ENCODE measurements at places on chromosomes 4 and X.

- DNase-seq, result peak; percentile 41
Observed at GRCh38 chrX:11341274-11342201, 48.3 kb downstream of the AMELX start.

DNA sequence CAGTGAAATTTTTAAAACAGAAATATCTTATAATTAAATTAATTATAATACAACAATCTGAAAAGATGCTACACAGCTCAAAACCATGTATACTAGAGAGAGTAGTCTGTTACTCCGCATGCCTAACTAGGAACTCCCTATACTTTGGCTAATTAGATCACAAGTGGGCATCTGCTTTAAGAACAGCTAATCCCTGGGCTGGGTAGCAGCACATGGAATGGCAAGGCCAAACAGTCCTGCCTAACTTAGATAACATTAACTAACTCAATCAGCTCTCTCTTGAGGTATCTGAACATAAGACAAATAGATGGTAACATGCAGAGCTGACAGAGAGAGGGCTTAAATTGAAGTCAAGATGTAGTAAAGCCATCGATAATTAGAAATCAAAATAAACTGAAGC, 9.9 kb downstream of the CHIC2 start:
- DNase-seq, result no peak

GRCh38 chrX:108271397-108271787, 166.8 kb downstream of the COL4A6 start:
- DNase-seq, result no peak

DNA sequence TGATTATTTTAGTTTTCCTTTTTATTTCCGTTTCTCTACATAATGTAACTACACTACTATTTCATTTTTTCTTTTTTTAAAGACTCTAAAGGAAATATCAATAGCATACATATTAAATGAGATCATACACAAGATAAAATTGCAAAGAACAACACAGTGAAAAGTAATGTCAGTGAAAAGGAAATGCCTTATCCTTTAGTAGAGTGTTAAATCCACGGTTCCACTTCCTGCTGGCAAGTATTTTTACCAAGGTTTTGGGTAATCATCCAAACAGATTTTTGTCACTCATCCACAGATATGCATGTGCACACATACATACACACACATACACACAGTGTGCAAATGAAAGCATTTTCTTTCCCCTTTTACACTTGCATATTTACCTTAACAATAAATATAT, 548.9 kb downstream of the PPP4R3C start:
- DNase-seq, result no peak

- DNase-seq, result no peak
Observed at GRCh38 chr4:98522062-98522461, 136.3 kb downstream of the TSPAN5 start.

DNA sequence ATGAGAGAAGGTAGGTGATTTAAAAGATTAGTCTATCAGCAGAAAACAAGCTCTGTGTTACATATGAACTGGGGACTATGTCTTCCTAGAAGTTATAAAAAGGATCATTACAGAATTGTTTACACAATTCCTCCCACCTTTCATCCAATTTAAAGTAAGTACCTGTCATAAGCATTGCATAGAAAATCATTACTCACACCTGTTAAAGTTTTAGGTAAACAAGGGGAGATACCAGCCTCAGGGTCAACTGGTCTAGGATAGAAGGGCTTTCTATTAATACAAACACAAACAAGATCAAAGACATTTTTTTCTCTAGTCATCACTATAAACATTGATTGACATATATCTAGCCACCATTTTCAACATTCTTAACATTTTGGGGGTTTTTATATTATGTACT, 333.9 kb downstream of the ARHGAP24 start:
- no peak for DNase-seq

- DNase-seq, result no peak
Observed at GRCh38 chrX:20432746-20433387, 166.2 kb upstream of the RPS6KA3 start.

DNA sequence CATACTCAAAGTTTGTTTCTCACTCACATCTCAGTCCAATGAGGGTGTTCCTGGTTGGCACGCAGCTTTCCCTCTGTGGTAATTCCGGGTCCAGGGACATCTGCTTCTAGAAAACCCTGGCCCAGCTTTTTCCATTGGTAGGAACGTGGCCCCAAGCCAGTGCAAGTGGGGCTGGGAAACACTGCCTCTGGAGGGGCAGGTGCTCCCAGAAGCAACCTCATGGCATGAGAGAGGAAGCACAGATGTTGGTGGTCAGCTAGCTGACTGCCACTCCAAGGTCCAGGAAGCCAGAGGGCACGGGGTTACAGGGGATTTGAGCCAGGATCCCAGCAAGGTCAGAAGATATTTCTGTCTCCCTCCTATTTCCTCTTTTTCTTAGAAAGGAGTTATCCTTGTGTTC, 47.5 kb downstream of the DCTD start:
- DNase-seq, result no peak

DNA sequence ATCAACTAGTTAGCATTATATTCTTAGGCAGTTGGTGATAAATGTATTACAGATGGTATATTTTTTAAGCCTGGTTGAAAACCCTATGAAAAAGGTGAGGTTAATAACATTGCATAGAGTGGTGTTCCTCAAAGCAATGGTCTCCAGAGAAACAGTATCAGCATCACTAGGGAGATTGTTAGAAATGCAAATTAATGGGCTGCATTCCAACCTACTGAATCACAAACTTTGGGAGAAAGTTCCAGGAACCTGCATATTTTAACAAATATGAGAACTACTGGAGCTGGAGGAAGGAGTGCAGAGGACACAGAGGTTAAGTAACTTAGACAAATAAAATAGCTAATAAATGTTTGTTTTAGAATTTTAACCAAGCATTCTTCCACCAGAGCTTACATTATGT, 166.9 kb upstream of the PCDH10 start:
- no peak for DNase-seq

DNA sequence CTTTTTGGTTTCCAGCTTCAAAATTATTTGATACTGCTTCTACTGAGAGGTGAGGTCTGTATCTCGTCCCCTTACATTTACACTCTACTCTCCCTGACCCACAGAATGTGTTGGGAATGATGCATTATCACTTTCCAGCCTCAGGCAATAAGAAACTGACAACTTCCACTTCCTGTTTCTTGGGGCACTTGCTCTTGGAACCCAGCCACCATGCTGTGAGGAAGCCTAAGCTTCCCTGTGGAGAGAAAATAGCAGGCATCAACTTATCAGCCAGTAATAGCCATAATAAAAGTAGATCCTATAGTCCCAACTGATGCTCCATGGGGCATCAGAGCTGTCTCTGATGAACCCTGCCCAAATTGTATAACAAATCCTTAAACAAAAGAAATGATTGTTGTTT, 32.6 kb downstream of the RELL1 start:
- DNase-seq, result no peak

- no peak for DNase-seq
Observed at GRCh38 chrX:109270580-109271484, 211.1 kb downstream of the GUCY2F start.

DNA sequence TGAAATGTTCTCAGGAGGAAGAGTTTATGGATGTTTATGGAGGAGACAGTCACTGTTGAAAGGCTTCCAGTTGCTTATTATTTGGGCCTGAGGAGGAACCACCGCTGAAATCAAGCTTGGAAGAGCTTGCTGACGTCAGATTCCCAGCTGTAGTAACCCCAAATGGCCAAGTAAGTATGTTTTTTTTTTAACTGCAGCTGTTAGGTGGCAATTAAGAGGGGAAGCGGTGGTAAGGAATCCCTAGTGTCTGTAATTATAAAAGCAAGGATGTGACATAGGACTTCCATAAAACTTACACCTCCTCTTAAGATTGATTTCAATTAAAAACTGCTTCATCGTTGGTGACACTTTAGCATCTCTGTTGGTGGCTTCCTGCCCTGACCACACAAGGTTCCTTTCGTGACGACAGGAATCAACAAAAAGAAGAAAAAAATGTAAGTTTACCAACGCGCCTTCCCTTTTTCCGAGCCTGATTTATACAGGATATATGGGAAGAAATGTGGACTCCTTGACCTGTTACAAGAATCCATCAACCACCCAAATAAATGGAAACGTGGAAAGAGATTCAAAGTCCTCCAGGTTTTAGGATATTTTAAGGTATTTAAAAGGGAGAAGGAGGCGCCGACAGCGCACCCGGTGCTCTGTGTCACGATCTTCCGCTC, 884 bp downstream of the RELL1 start:
- peak; percentile 43 for DNase-seq

GRCh38 chr4:78707268-78707667, 68.9 kb upstream of the BMP2K start:
- DNase-seq, result no peak

- peak; percentile 78 for DNase-seq
Observed at GRCh38 chr4:99763635-99764101, 53.0 kb upstream of the DAPP1 start.

GRCh38 chr4:118337954-118338353, 14.8 kb downstream of the PRSS12 start:
- no peak for DNase-seq

DNA sequence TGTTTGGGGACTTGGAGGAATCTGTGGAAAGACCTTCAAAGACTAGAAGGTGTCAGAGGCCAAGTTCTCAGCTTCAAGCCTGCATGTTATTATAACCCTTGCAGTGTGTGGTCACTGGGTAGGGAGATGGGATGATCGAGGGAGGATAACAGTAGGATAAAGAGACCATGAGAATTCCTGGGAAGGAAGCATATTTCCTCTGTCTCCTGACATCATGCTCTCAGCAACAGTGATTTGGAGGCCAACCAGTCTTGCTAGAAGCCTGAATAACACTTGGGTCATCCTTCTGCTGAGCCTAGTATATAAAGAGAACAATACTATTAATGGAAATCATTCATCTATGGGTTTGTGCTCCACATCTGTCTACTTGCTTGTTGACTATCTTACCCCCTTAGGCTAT, 40.9 kb upstream of the ANXA3 start:
- DNase-seq, result no peak

DNA sequence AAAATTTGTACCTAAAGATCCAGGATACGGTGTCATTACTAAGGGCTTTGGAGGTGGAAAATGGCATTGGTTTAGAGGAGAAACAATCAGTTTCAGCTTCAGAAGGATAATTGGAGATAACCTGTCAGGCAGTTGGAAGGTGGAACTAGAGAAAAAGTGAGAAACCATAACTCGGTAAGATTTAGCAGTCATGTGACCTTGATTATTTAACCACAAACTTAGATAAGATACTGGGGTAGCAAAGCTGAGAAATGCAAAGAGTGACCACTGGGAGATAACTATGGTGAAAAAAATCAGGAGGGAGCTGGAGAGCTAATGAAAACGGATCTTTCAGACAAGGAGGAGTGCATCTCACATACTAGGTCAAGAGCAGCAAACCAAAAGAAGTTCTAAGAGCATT, 58.3 kb upstream of the SMARCA5 start:
- DNase-seq, result no peak

GRCh38 chr4:108561116-108561515, 59.3 kb upstream of the RPL34 start:
- DNase-seq, result no peak

GRCh38 chrX:153766098-153766817, 2.2 kb downstream of the PLXNB3 start:
- peak; percentile 71 for DNase-seq

DNA sequence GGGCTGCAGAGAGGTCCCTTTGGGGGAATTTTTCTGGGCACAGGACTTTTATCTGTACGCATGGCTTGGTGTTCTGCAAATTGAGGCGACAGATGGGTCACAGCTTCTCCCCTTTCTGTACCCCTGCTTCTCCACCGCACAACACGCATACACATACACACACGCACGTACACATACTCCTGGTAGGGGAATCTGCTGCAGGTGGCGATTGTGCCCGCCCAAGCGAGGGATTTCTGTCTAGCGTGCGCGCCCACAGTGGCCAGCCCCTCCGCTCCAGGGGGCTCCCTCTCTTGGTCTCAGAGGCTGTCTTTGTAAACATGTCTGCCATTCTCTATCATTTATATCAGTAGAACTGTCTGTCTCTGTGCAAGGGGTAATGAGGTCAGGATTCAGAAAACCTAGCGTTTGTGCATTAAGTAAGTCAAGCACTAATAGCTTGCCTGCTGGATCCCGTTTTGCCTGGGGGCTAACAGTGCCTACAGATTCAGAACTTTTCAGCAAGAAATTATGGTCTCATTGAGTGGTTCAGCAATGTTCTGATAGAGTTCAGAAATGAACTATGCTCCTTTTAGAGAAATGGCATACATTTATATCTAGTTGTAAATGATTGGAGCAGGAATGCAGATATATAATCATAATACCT, 2.2 kb downstream of the GRID2 start:
- DNase-seq, result peak; percentile 3

DNA sequence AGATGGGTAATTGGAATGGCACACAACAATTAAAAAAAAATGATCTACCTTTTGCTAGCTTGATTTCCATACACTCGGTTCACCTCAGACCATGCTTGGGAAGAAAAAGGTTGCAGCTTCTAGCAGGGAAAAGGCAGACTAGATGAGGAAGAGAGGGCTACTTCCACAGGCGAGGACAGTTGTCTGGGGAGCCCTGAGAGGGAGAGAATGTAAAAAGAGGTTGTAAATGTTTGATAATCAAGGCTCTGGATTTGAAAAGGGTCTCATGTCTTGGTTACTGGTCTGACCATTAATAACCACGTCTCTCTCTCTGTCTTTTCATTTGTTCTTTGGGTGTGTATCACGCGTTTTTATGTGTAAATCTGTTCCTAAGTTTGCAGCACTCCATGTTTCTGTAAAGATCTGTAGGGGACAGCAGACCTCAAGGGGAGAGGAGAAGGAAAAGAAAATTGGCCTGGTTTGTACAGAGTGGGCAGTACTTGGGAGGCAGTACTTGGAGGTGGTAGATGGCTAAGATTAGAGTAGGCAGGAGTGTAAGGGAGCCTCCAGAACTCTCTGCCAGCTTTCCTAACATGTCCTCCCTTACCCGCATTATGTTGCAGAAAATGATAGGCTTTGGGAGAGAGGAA, 750 bp downstream of the ARMCX5 start:
- peak; percentile 11 for DNase-seq

- no peak for DNase-seq
Observed at GRCh38 chrX:150502979-150503897, 65.2 kb upstream of the MTM1 start.

DNA sequence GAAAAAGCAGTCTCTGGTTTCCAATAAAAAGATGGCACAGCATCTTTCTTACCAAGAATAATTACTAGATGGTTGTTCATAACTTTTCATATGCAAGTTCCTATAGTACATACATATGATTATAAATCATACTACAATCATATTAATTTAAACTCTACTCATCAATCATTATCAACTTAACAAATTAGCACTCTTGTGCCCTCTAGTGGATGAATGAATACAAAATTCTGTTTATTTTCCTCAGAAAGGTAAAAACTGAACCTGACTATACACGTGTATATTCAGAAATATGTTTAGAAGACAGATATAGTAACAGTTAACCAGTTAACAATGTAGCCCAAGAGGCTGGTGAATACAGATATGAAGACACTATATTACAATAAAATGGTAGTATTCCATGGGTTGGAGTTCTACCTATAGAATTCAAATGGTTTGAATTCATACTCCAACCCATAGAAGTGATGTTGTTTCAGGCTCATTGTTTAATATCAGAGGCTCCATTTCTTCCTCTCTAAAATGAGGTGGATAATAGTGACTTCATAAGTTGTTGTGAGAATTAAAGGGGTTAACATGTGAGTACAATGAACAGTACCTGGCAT, 100.0 kb downstream of the ADAMTS3 start:
- DNase-seq, result no peak

GRCh38 chr4:153247116-153247490, 42.9 kb downstream of the TRIM2 start:
- DNase-seq, result no peak

- DNase-seq, result peak; percentile 13
Observed at GRCh38 chrX:119194621-119195020, 41.5 kb upstream of the PGRMC1 start.
